ENCODE measurements at places on chromosomes 1 and 21. TPM values are rescaled to one million over a fixed set of nuclear protein-coding genes. Genes with fewer than 3 reads are reported as not detected.

The UBE2U gene
- not detected for polyA plus RNA-seq

The WNT2B gene
- 1.9 TPM for polyA plus RNA-seq

The C1orf87 gene
- 0.27 TPM for polyA plus RNA-seq

The SLC9C2 gene
- polyA plus RNA-seq: 0.31 TPM

The POU2F1 gene
- polyA plus RNA-seq: 14.6 TPM

The FLG2 gene
- 0.03 TPM for polyA plus RNA-seq

The CTSE gene
- polyA plus RNA-seq: 0.14 TPM

The BRWD1 gene
- 46.4 TPM for polyA plus RNA-seq

The GJC2 gene
- 0.46 TPM for polyA plus RNA-seq

The FHAD1 gene
- polyA plus RNA-seq: 3.2 TPM

The LCE6A gene
- polyA plus RNA-seq: not detected

The LIPI gene
- 0.21 TPM for polyA plus RNA-seq

The TCHHL1 gene
- polyA plus RNA-seq: not detected

The CHI3L1 gene
- polyA plus RNA-seq: 12.9 TPM

Measured in right renal cortex interstitium (tissue), 3 donors.